Mesenteric fat pad (tissue), 1 donor: ENCODE measurements at places on chromosomes 5 and 9.

GRCh38 chr9:135791431-135792267 lies 89.7 kb downstream of the KCNT1 start:
- no peak for DNase-seq

GRCh38 chr5:97923496-97923895 lies 740.4 kb upstream of the RIOK2 start:
- no peak for DNase-seq

DNA sequence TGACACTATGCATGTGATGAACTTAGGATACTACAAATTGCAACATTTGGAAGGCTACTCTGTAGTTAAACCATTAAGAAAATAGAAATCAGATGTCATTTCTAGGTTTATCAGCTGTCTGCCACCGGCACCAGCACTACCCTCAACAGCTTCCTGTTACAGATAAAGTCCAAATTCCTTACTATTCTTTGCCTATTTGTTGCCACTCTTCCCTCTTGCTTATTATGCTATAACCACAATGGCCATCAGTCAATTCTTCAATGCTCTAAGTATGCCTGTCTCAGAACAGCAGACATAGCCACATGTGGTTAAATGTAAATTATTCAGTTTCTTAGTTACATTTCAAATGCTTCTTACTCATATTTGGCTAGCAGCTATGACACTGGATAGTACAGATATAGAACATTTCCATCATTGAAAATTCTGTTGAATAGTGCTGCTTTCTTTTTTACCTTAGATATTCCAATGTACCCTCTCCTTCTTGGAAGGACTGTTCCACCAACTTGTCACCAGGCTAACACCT lies 21.0 kb downstream of the DHX29 start:
- DNase-seq, result no peak

- no peak for DNase-seq
Observed at GRCh38 chr5:127440831-127441230, 76.6 kb upstream of the PRRC1 start.
